Gastroesophageal sphincter (tissue), 4 donors: ENCODE measurements at places on chromosomes 12 and 14.
A peak's percentile ranks its signal among the peaks of the same experiment; 100 is the strongest.

- no peak for ATAC-seq
Measured at GRCh38 chr12:105831372-105831771, 307.4 kb downstream of the NUAK1 start.

DNA sequence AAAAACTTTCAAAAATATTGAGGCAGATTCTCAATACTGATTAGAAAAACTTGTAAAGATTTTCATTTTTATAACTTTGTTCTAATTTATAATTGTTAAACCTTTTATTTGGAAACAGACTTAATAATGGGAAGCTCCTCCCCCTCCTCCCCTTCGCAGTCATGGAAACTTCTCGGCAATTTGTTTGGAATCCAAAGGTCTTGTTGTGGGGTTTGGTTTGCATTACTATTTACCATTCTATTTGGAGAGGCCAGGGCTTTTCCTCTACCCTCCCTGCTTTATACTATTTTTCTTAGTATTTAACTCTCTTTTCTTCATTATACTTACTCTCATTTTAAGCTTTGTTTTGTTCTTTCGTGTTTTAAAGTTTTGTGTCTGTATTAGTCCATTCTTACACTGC lies 6.0 kb downstream of the SLC39A9 start:
- ATAC-seq: no peak

DNA sequence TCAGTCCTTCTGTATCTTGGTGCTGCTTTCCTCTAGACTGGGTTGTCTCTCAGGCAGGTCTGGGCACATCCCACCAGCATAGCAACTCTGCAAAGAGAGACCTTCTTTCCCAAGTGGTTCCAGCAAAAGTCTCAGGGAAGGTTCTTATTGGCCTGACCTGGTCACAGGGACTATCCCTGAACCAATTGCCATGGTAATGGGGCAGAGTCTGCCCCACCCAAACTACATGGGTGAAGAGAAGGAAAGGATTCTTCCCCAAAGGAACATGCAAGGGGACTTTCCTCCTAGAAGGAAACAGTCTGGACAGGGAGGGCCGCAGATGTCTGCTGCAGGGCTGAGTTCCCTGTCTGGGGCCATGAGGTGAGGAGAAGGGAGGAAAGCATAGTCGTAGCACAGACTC lies 122.2 kb upstream of the NCOR2 start:
- ATAC-seq: no peak

DNA sequence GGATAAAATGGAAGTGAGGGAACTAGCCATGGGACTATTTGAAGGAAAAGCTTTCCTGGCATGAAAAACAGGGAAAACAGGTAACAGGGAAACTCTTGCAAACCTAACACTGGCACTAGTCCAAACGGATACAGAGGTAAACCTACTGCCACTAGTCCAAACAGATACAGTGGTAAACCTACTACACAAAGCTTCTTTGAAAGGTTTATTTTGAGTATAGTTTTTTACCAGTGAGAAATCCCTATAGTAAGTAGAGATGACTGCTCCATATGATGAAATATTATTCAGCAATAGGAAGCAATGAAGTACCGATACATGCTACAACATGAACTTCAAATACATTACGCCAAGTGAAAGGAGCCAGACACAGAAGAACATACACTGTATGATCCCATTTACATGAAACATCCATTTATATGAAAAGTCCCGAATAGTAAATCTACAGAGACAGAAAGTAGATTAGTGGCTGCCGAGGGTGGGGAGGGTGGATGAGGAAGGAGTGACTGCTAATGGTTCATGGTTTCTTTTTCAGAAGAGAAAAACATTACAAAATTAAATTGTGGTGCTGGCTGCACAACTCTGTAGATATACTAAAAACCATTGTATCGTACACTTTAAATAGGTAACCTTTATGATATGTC lies 25.5 kb downstream of the SPTLC2 start:
- ATAC-seq: no peak

- ATAC-seq: no peak
Measured at GRCh38 chr12:12214635-12215131, 52.2 kb downstream of the LRP6 start.

DNA sequence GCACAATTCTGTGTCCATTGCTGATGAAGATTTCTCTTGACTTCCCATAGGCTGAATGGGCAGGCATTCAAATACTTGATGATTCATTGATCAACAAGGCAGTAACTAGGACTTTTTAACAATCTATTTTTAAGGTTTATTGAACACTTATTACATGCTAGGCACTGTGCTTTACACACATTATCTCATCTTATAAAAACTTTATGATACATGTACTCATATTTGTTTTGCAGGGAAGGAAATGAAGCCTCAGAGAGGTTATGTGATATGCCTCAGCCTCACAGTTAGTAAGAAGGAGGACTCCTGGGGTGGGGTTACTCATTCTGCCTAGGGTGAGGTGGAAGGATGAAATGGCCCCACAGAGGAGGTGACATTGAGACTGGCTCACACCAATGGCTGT lies 12.9 kb upstream of the EMP1 start:
- no peak for ATAC-seq

GRCh38 chr12:3496957-3497356 lies 6.0 kb downstream of the PRMT8 start:
- ATAC-seq: no peak

- no peak for ATAC-seq
Measured at GRCh38 chr14:85475113-85475512, 54.8 kb upstream of the FLRT2 start.

DNA sequence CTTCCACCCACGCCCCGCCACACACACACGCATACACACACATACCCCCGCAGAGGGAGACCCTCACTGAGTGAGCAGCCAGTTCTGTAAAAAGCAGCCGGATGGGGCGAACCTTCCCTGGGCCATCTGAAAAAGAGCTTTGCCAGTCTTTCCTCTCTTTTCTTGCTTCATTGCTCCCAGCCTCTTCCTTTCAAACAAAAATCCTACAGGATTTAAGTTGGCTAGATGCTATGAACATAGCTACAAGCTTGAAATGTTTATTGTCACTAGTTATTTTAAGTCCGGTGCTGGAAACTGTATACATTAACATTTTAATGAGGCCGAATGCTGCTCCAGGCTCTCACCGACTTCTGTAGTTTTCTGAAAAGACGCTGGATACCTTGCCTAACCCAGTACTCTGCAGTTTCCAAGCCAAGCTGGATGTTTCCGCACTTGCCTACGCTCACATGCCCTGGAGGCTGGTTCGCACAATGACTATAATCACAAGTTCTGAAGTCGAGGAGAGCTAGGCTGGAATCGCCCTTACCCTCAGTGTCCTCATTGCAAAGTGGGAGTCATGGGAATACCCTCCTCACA lies 39.2 kb downstream of the LTBP2 start:
- ATAC-seq: no peak

DNA sequence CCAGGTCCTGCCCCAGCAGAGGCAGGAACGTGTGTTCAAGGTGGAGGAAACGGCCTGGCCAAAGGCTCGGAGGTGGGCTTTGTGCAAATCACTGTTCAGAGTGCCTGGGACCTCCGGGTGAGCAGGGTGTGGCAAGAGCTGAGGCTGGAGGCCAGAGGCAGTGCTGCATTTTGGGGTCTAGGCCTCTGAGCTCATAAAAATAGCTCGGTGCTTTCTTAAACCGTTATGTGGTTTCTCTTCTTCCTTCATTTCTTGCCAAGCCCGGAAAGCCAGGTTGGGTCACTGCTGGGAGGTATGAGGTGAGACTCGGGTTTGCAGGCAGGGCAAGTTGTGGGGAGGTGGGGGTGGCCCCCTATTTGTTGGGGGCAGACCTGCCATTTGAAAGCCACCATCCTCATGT lies 178.8 kb upstream of the MYL2 start:
- no peak for ATAC-seq

GRCh38 chr12:78418919-78419318 lies 445.7 kb upstream of the SYT1 start:
- no peak for ATAC-seq

DNA sequence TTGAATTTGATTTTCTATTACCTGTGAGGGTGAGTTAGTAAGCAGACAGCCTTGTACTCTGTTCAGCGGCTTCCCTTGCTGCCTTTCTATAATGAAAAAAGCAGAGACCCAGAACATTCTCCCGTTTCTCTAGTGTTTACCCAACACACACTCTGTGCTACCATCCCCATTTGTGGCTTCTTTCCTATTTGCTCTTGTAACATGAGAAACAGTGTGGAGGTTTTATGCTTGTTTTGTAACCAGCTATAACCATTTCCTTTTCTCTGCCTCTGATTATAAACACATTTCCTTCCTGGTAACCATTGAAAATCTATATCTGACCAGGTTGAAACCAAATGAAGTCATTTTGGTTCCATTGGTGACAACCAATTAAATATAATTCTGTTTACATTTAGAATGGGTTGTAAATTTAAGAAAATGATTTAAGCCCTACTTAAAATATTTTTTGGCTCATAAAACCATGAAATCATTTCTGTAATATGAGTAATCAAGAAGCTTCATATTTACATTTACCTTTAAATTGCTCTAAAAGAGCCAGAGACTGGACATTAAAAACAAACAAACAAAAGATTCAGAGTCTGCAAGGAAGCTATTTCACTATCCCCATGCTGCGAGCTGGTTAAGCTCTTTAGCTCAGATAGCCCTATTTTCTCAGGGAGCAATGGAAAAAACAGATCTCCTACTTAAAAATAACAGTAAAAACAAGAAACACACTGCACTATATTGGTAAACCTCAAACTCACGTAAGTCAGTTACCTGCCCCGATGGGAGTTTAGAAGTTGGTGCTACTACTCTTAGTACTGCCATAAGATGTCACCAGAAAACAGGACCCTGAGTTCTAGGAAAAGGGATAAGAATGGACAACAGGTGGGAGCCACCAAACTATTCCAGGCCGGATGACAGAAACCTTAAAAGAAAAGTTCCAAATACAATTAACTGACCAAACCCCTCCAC lies 206.5 kb upstream of the EEA1 start:
- ATAC-seq: no peak

DNA sequence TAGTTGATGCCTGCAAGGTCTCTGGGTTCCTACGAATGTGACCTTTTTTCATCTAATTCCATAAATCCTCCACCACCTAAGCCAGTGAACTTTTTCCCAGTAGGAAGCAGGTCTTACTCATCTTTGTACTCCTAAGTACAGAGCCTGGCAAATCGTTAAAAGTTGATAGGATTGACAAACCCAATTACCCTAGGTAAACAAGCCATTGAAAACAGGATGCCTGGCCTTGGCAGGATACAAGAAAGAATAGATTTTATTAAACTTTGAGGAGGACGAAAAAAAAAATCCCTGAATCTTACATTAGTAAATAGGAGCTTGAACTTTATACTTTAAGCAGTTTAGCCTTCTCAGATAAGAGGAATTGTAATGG lies 5.6 kb downstream of the TBPL2 start:
- ATAC-seq: no peak

- no peak for ATAC-seq
Measured at GRCh38 chr12:111401167-111401605, 4.5 kb upstream of the SH2B3 start.

- ATAC-seq: no peak
Measured at GRCh38 chr12:101749657-101750056, 10.4 kb upstream of the SYCP3 start.

GRCh38 chr12:15001733-15002382 lies 29.0 kb downstream of the PDE6H start:
- peak; percentile 85 for ATAC-seq

DNA sequence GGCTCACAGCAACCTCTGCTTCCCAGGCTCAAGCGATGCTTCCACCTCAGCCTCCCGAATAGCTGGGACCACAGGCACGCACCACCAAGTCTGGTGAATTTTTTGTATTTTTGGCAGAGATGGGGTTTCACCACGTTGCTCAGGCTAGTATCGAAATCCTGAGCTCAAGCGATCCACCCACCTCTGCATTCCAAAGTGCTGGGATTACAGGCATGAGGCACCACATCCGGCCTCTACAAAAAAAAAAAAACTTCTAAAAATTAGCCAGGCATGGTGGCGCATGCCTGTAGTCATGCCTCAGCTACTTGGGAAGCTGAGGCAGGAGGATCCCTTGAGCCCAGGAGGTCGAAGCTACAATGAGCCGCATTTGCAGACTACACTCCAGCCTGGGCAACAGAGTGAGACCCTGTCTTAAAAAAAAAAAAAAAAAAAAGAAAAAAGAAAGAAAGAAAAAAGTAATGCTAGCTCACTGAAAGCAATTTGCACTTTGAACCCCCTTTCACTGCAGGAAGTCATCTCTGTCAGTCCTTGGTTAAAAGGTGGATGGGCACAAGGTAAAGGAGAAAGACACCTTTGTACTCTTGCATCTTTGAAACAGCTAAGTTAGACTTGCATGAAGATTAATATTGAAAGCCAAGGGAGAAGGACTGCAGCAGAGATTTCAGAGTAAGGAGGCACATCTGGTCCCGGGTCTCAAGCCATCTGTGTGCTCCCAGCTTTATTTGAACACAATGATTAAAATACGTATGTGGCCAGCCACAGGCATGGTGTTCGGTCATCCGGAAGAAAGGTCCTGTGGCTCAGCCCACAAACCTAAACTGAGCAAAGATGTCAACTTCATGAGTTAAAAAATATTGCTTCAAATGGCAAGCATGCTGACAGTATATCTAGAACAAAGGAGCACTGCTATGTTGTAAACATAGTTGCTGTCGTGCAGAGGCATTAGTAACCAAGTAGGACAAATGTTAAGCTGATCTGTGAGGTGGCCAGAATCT lies 103.8 kb upstream of the HMGA2 start:
- no peak for ATAC-seq

- no peak for ATAC-seq
Measured at GRCh38 chr12:7016958-7017571, 1.2 kb downstream of the LPCAT3 start.

- no peak for ATAC-seq
Measured at GRCh38 chr14:67999290-67999689, 179.7 kb downstream of the RAD51B start.

DNA sequence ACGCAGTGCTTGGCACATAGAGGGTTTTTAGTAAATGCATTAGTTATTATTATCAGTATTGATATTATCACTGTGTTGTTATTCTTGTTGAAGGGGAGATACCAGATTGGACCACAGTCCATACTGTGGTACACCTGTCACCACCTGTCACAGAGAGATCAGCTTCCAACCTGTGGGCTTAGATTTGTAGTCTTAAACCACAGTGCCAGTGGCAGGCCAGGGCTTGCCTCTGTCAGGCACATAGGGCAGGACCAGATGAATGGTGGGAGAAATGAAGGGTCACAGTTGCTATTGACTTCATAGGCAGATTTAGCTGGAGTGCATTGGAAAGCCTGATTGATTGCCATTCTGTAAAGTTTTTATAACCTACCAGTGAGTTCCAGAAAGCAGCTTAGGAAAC lies 35.1 kb downstream of the ARL1 start:
- ATAC-seq: no peak

DNA sequence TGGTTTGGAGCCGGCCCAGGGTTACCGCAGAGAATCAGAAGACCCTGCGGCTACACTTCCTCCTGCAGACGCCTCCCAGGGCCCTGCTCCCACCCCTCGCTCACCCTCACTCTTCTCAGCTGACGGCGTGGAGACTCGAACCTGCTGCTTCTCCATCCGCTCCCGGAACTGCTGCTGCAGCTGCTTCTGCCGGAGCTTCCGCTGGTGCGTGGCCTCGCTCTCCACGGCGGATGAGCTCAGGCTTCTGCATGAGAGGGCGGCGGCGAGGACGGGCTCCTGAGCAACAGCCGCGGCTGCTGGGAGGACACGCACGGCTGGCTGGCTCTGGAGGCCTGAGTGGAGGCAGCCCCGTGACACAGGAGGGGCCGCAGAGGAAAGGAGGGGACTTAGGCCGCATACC lies 33.3 kb downstream of the RAD52 start:
- no peak for ATAC-seq
